ENCODE measurements at places on chromosomes 2 and 18.

- DNase-seq: no peak
These were observed 475.5 kb downstream of the SOX11 start for GRCh38 chr2:6167592-6168138.

- DNase-seq: peak; percentile 13
These were observed 179.0 kb downstream of the BARD1 start for GRCh38 chr2:214630402-214631045.

DNA sequence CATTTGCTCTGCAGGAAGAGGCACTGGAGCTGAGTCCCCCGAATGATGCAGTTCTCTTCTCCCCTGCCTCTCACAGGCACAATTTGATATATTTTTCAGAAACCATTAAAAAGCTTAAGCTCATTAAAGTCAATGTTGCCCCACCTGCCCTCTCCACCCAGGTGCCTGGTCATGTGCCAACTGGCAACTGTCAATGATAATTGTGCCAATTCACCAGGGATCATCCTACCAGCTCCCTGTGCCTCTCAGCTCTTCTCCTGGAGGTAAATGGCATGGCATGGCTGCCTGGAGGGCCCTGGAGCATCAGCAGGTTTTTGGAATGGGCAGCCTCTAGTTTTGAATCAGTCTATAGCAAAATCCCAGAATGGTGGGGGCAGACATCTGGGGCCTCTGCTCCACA, 279.6 kb upstream of the ID2 start:
- DNase-seq: no peak

DNA sequence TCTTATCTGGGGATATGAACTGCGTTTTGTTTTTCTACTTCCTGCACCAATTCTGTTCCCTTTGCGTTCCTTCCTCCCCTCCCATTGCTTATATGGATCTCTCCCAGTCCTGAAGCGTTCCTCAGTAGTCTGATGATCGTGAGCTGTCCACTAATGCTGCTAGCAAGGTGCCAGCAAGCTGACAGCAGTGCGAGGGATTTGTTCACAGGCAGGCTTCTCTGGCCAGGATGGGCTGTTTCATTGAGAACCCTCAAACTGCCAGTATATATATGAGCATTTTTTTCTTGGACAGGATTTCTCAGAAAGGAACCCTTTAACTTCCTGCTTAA, 40.1 kb downstream of the GTF3C3 start:
- no peak for DNase-seq

DNA sequence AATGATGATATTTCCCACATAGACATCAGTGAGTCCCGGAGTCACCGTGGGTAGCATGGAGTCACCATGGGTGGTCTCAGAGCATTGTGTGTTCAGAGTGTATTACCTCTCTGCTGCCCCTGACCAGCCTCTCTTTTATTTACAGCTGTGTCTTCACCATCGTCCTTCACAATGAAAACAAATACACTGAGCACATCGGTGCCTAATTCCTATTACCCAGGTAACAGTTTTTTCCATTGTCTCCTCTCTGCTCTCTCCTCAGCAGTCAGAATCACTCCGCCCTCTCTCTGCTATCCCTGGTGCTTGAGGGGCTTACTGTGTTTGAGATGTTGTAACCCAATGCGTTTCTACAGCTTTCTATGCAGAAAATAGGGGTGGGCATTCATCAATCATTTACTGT, 361.5 kb upstream of the RAB12 start:
- DNase-seq: no peak

DNA sequence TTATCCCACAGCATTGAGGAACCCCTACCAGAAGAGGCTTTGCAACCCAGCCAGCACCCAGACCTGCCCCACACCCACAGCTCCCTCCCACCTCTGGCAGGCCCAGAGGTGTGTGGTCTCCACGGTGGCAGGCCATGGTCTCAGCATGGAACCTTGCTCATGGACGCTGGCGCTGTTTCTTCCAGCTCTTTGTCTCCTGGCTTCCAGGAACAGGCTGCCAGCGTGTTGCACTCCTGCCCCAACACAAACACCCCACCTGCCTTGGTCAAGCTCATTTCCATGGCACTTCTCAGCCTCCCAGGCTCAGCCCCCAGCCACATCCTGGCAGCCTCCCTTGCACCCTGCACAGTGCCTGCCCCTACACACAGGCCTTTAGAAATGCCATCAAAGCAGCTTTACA, 31.7 kb downstream of the EN1 start:
- no peak for DNase-seq
